ENCODE measurements at places on chromosomes 3 and 15.
A peak's percentile ranks its signal among the peaks of the same experiment; 100 is the strongest.

GRCh38 chr3:18987862-18988447 is 160.4 kb upstream of the KCNH8 start:
- H3K27ac ChIP-seq: no peak overlapping the region
- DNase-seq: no peak
- no peaks in the 10 kb centered on the region for H3K27me3 ChIP-seq

DNA sequence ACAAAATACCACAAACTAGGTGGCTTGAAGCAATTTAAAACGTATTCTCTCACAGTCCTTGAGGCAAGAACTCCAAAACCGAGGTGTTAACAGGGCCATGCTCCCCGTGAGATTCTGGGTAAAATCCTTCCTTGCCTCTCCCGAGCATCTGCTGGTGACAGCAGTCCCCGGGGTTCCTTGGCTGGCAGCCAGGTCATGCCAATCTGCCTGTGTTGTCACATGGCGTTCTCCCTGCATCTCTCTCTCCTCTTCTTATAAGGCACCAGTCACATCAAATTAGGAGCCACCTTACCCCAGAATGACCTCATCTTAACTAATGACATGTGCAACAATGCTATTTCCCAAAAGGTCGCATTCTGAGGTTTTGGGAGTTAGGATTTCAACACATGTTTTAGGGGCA is 26.3 kb upstream of the LRRN1 start:
- H3K4me1 ChIP-seq: no peaks in the 10 kb centered on the region
- H3K27ac ChIP-seq: no peak overlapping the region
- H3K27me3 ChIP-seq: no peaks in the 10 kb centered on the region
- H3K36me3 ChIP-seq: no peaks in the 10 kb centered on the region
- H3K4me3 ChIP-seq: no peak overlapping the region

- no peaks in the 10 kb centered on the region for H3K36me3 ChIP-seq
- H3K4me1 ChIP-seq: peaks cover 26% of the 10 kb centered on the region
- H3K27ac ChIP-seq: peak overlapping the region; percentile 83
Measured at GRCh38 chr3:12462159-12462947, 21.9 kb upstream of the TSEN2 start.

DNA sequence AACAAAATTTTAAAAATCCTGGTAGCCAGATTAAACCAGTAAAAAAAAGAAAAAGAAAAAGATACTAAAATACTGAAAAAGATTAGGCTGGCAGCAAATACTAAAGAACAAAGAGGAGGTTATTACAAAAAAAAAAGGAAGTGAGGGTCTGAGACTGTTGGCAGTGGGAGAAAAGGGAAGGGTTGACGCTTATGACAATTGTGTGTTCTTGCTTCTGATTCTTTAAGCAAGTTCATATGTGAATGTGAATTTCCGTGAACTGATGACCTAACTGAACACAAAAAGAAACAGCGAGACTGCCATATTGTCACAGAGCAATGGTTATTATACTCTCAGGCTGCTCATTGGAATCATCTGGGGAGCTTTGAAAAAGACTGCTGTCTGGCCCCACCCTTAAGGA is 56.5 kb downstream of the ATP13A4 start:
- H3K36me3 ChIP-seq: no peaks in the 10 kb centered on the region
- H3K27ac ChIP-seq: no peak overlapping the region
- no peaks in the 10 kb centered on the region for H3K4me1 ChIP-seq
- H3K27me3 ChIP-seq: peaks cover 2% of the 10 kb centered on the region
- no peak for DNase-seq

- H3K4me3 ChIP-seq: no peak overlapping the region
- H3K27ac ChIP-seq: no peak overlapping the region
- no peaks in the 10 kb centered on the region for H3K27me3 ChIP-seq
- H3K36me3 ChIP-seq: no peaks in the 10 kb centered on the region
- no peak for DNase-seq
Measured at GRCh38 chr3:48412375-48413001, 17.4 kb downstream of the PLXNB1 start.

GRCh38 chr3:47850564-47851410 is 47.8 kb downstream of the DHX30 start:
- H3K27me3 ChIP-seq: no peaks in the 10 kb centered on the region
- peaks cover 86% of the 10 kb centered on the region for H3K36me3 ChIP-seq
- no peaks in the 10 kb centered on the region for H3K4me1 ChIP-seq

GRCh38 chr3:196050597-196050996 is 31.3 kb downstream of the TFRC start:
- H3K4me3 ChIP-seq: no peak overlapping the region
- peaks cover 84% of the 10 kb centered on the region for H3K36me3 ChIP-seq
- H3K27ac ChIP-seq: no peak overlapping the region
- DNase-seq: no peak
- H3K27me3 ChIP-seq: no peaks in the 10 kb centered on the region

- H3K4me1 ChIP-seq: no peaks in the 10 kb centered on the region
- no peaks in the 10 kb centered on the region for H3K27me3 ChIP-seq
- no peak overlapping the region for H3K4me3 ChIP-seq
- DNase-seq: no peak
- no peak overlapping the region for H3K27ac ChIP-seq
Measured at GRCh38 chr3:55044486-55044885, 116.6 kb upstream of the LRTM1 start.

- no peaks in the 10 kb centered on the region for H3K27me3 ChIP-seq
- no peak overlapping the region for H3K27ac ChIP-seq
- DNase-seq: no peak
- H3K4me1 ChIP-seq: no peaks in the 10 kb centered on the region
Measured at GRCh38 chr15:49179433-49180190, 9.6 kb downstream of the GALK2 start.

DNA sequence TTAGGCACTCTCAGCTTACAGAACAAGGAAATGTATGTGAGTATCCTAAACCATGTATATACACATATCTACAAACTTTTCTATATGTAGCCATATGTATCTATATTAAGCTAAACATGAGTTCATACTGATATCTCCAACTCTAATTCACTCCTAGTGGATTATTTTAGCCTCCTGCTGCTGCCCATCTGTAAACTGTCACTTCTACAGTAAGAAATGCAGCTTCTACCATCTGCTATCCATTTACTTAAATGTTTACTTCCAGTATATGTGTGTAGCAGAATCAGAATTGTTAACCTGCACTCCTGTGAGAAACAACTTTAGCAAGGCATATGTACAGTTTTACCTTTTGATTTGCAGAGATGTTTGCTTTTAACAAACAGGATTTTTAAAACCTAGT is 478.5 kb upstream of the CBLB start:
- no peaks in the 10 kb centered on the region for H3K36me3 ChIP-seq
- no peak overlapping the region for H3K27ac ChIP-seq
- H3K4me3 ChIP-seq: no peak overlapping the region
- no peak for DNase-seq

DNA sequence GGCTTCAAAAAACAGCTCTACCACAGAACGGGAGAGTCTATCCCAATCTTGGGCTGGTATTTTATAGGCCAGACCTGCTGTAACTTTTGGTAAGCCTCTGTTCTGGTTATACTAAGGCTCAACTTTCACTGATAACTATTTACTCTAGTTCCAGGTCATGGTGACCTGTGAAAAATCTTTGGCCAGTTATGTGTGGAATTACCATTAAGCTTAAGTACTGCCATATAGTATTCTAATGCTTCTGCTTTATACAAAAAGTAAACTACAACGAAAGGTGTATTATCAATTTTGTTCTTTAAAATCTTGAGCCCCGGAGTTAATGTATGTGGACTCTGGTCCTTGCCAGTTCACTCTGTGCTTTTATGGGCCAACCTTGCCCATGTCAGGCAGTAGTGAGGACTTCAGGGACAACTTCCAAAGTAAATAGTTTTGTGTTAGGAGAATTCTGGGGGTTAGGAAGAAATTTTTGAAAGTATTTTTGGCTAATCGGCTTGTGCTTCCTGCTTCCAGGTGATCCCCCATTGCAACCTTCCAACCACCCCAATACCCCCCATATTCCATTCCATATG is 6.4 kb downstream of the SIAH2 start:
- H3K36me3 ChIP-seq: peaks cover 11% of the 10 kb centered on the region
- no peak for DNase-seq
- no peak overlapping the region for H3K4me3 ChIP-seq
- H3K27ac ChIP-seq: no peak overlapping the region
- no peaks in the 10 kb centered on the region for H3K27me3 ChIP-seq

GRCh38 chr15:42233107-42233506 is 25.0 kb upstream of the VPS39 start:
- no peak overlapping the region for H3K27ac ChIP-seq
- H3K36me3 ChIP-seq: peaks cover 63% of the 10 kb centered on the region
- DNase-seq: no peak
- H3K27me3 ChIP-seq: no peaks in the 10 kb centered on the region
- H3K4me3 ChIP-seq: no peak overlapping the region
- no peaks in the 10 kb centered on the region for H3K4me1 ChIP-seq

DNA sequence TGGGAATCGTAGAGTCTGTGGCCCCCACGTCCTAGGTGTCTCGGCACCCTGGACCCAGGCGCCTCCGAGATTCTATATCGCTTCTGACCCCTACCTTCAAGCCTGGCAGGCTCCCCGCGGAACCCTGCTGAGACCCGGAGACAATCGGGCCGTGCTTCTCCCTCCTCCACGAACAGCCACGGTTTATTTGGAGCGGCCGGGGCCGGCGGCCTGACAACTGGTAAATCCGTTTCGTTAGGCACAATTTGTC is 1.4 kb downstream of the GATA2 start:
- H3K36me3 ChIP-seq: no peaks in the 10 kb centered on the region
- no peak overlapping the region for H3K27ac ChIP-seq
- H3K4me1 ChIP-seq: peaks cover 7% of the 10 kb centered on the region
- no peak for DNase-seq

- H3K4me3 ChIP-seq: no peak overlapping the region
- H3K27ac ChIP-seq: no peak overlapping the region
- no peak for DNase-seq
- H3K36me3 ChIP-seq: peaks cover 18% of the 10 kb centered on the region
Measured at GRCh38 chr3:179788996-179789395, 136.2 kb downstream of the USP13 start.

DNA sequence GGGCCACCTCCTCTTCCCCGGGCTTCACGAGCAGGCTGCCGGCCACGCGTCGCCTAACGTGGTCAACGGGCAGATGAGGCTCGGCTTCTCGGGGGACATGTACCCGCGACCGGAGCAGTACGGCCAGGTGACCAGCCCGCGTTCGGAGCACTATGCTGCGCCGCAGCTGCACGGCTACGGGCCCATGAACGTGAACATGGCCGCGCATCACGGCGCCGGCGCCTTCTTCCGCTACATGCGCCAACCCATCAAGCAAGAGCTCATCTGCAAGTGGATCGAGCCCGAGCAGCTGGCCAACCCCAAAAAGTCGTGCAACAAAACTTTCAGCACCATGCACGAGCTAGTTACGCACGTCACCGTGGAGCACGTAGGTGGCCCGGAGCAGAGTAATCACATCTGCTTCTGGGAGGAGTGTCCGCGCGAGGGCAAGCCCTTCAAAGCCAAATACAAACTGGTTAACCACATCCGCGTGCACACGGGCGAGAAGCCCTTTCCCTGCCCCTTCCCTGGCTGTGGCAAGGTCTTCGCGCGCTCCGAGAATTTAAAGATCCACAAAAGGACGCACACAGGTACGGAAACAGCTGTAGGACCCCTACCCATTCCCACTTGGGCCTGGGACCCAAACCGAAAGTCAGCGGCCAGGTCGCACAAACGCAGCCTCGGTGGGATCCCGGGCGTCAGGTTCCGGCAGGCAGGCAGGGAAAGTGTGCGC is 1.5 kb downstream of the ZIC1 start:
- no peaks in the 10 kb centered on the region for H3K27me3 ChIP-seq
- no peak for DNase-seq
- no peak overlapping the region for H3K27ac ChIP-seq
- no peak overlapping the region for H3K4me3 ChIP-seq
- no peaks in the 10 kb centered on the region for H3K4me1 ChIP-seq

- H3K27ac ChIP-seq: no peak overlapping the region
- H3K4me3 ChIP-seq: no peak overlapping the region
- H3K27me3 ChIP-seq: no peaks in the 10 kb centered on the region
- no peak for DNase-seq
- H3K36me3 ChIP-seq: no peaks in the 10 kb centered on the region
Measured at GRCh38 chr3:40118091-40118490, 191.4 kb upstream of the EIF1B start.

DNA sequence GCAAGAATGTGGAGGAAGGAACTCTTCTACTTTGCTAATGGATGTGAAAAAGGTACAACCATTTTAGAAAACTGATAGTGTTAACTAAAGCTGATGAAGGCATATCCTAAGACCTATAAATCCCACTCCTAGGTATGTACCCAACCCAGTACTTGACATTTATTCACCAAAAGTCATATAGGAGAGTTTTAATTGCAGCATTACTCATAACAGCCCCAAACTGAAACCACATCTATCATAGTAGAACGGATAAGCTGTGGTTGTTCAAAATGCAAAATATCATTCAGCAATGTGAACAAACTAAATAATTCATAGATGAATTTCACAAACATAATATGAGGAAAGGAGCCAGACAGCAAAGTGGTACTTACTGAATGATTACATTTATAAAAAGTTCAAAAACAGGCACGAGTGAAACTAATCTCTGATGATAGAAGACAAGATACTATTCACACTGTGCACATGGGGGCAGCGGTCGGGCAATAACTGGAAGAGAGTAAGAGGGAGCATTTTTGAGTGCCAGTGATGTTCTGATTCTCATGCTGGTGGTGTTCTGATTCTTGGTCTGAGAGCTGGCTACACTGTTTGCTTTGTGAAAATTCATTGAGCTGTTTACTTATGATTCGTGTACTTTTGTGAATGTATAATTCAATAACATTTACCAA is 34.3 kb downstream of the GOLIM4 start:
- H3K4me1 ChIP-seq: no peaks in the 10 kb centered on the region
- no peak overlapping the region for H3K4me3 ChIP-seq
- no peaks in the 10 kb centered on the region for H3K36me3 ChIP-seq
- H3K27me3 ChIP-seq: no peaks in the 10 kb centered on the region

DNA sequence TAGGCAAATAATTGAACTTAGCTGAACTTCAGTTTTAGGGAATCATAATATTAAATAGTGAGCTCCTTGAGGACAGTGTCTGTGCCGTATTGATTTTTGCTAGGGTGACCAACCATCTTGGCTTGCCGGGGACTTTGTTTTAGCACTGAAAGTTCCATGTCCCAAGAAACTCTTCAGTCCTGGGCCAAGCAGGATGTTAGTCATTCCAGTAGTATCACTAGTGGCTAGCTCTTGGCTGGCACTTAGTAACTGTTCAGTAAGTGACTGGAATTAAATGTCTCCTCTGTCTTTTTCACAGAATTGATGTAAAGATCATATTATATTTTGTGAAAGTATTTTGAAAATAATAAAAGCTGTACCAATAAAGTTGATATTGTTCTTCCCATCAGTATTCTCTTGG is 42.3 kb downstream of the RSRC1 start:
- peaks cover 29% of the 10 kb centered on the region for H3K36me3 ChIP-seq
- no peaks in the 10 kb centered on the region for H3K4me1 ChIP-seq
- H3K4me3 ChIP-seq: no peak overlapping the region

- no peaks in the 10 kb centered on the region for H3K36me3 ChIP-seq
- no peak for DNase-seq
- peaks cover 18% of the 10 kb centered on the region for H3K27me3 ChIP-seq
- no peak overlapping the region for H3K4me3 ChIP-seq
- H3K27ac ChIP-seq: no peak overlapping the region
- no peaks in the 10 kb centered on the region for H3K4me1 ChIP-seq
Measured at GRCh38 chr3:185788292-185788691, 36.5 kb downstream of the IGF2BP2 start.

All from DND-41 (cell line).